ENCODE measurements at places on chromosomes 11 and 22. TPM values are rescaled to one million over a fixed set of nuclear protein-coding genes. Genes with fewer than 3 reads are reported as not detected.

Gene OVOL1
- total RNA-seq, result not detected

Gene TSG101
- total RNA-seq, result 62.8 TPM

Gene TMEM191B
- total RNA-seq, result 0.62 TPM

Gene MRGPRX3
- total RNA-seq, result not detected

Gene SLC25A1
- 22.2 TPM for total RNA-seq

Gene APOL6
- total RNA-seq, result 5.7 TPM

Gene PAMR1
- 4.5 TPM for total RNA-seq

Gene KDELR3
- total RNA-seq, result 18.2 TPM

Gene STK33
- total RNA-seq, result 24.8 TPM

Gene DKK3
- total RNA-seq, result 980 TPM

Gene JAML
- total RNA-seq, result 5.4 TPM

Gene SPON1
- 6.2 TPM for total RNA-seq

Gene RAB38
- total RNA-seq, result 0.22 TPM

Gene RASSF10
- total RNA-seq, result 0.08 TPM

Gene DLG2
- 9.9 TPM for total RNA-seq

Gene CTSF
- 57.6 TPM for total RNA-seq

Gene DNAJB7
- total RNA-seq, result not detected

Gene MYOD1
- not detected for total RNA-seq

Gene APOL5
- total RNA-seq, result not detected

Gene ADORA2A
- 5.3 TPM for total RNA-seq

Gene THRSP
- total RNA-seq, result 2.0 TPM

Gene RBFOX2
- total RNA-seq, result 102 TPM

Gene C2CD2L
- 11.8 TPM for total RNA-seq

Gene RFPL1
- not detected for total RNA-seq

Gene HBD
- 4.4 TPM for total RNA-seq

Gene OR4S2
- total RNA-seq, result not detected

Gene POTEH
- total RNA-seq, result not detected

Gene EWSR1
- 138 TPM for total RNA-seq

Gene FOLR3
- not detected for total RNA-seq

Gene OR2AG2
- total RNA-seq, result not detected

Gene COPB1
- total RNA-seq, result 61.4 TPM

Gene TSSK2
- total RNA-seq, result not detected

Gene MORC2
- 20.6 TPM for total RNA-seq

Gene HSPB2
- 59.9 TPM for total RNA-seq

Gene INS
- total RNA-seq, result not detected

Gene APOBEC3G
- 2.2 TPM for total RNA-seq

Gene OSBPL5
- 16.6 TPM for total RNA-seq

Gene DCHS1
- total RNA-seq, result 9.2 TPM

Gene OR8D1
- not detected for total RNA-seq

Gene TEX12
- 0.32 TPM for total RNA-seq

Gene MS4A15
- total RNA-seq, result not detected

Gene CLTCL1
- total RNA-seq, result 18.0 TPM

Gene C1QTNF4
- total RNA-seq, result 0.51 TPM

Gene NNMT
- 72.9 TPM for total RNA-seq
